GM04504 (cell line): ENCODE measurements at places on chromosomes 6 and 20.

DNA sequence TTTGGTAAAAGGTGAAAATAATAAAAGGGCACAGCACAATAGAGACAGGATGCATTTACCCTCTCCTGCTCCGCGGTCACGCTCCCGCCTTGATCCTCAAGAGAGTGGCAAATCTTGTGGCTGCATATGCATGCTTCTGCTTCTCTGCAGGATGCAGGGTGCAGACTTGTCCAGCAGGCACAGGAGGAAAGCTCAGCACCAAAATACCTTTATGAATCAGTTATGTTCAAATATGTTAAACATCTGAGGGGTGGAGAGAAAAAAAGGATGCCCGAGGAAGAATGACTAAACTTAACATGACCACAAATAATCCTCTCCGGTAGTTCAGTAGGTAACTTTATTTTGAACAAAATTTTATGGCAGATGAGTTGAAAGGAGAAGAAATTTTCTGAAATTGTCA lies 366.1 kb upstream of the SOX4 start:
- DNase-seq: no peak

- DNase-seq: no peak
These were observed 14.9 kb upstream of the CST7 start for GRCh38 chr20:24934101-24934661.

DNA sequence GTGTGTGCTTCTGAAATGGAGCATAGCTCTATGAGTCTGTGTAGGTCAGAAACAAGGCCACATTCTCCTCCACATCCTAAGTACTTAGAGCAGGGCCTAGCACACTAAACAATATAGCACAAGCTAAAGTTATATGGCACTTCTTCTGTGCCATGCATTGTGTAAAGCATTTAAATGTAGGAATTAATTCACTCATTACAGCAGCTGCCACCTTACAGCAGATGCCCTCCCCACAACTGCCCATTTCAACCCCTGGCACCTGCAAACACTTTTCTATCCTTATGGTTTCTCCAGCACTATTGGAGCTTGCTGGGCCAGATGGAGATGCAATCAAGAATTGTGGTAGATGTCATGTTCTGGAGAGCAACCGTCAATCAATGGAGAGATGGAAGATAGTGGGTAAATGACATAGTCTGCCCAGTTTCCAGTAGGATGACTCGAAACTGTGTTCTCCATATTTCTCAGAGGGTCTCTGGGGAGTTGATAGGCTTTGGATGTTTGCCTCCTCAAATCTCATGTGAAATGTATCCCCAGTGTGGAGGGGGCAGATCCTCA lies 373.7 kb downstream of the DOK5 start:
- DNase-seq: no peak

- no peak for DNase-seq
These were observed 74.1 kb upstream of the TCF21 start for GRCh38 chr6:133814797-133815196.

DNA sequence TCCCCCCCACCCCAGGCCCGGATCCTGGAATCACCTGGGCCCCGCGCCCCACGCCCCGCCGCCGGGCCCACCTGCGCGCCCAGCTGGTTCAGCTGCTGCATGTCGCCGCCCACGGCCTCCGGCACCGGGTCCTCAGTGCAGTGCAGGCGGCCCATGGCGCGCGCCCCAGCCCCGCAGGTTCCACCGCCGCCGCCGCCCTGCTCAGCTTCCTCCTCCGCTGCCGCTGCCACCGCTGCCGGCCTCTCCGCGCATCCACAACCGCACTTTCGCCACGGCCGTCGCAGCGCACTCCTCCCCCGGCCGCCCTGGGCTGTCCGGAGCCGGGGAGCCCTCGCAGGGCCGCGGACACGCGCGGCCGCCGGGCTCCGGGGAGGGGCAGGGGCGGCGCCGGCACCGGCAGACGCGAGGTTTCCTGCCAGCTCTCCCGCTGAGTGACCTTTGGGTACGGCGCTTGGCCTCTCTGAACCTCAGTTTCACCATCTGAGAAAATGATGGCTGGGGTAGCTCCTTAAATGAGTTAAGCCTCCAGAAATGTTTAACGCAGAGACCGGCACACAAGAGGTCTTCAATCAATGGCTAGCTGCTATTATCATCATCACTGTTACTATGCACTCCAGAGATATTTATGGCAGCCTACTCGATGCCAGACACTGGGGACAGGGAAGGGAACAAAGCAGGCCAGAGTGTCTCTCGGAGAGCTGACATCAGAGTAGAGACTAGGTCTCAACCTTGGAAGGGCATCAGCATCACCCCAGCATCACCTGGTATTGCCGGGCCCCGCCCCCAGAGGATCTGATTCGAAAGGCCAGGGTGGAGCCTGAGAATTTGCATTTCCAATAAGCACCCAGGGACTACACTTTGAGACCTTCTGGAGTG lies at the start of gene COMMD7:
Gene COMMD7, minus strand, starts transcription at position 231 of the 876 bp plus-strand sequence. Its CDS starts 76 bp downstream, at position 155.
- DNase-seq: no peak

DNA sequence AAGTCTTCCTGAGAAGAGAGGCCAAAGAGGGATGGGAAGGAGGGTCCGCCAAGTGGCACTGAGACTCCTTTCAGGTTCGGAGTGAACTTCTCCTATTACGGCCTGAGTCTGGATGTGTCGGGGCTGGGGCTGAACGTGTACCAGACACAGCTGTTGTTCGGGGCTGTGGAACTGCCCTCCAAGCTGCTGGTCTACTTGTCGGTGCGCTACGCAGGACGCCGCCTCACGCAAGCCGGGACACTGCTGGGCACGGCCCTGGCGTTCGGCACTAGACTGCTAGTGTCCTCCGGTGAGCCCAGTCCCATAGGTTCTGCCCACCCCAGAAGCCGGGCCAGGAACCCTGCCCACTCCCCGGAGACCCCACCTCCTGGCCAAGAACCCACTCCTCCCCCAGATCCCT lies 4.1 kb downstream of the SLC22A7 start:
- DNase-seq: no peak

GRCh38 chr20:38685271-38685670 lies 39.0 kb upstream of the SLC32A1 start:
- DNase-seq: no peak

- DNase-seq: no peak
These were observed 13.0 kb upstream of the ITCH start for GRCh38 chr20:34350095-34350494.
